ENCODE measurements at places on chromosomes 16 and 17.

DNA sequence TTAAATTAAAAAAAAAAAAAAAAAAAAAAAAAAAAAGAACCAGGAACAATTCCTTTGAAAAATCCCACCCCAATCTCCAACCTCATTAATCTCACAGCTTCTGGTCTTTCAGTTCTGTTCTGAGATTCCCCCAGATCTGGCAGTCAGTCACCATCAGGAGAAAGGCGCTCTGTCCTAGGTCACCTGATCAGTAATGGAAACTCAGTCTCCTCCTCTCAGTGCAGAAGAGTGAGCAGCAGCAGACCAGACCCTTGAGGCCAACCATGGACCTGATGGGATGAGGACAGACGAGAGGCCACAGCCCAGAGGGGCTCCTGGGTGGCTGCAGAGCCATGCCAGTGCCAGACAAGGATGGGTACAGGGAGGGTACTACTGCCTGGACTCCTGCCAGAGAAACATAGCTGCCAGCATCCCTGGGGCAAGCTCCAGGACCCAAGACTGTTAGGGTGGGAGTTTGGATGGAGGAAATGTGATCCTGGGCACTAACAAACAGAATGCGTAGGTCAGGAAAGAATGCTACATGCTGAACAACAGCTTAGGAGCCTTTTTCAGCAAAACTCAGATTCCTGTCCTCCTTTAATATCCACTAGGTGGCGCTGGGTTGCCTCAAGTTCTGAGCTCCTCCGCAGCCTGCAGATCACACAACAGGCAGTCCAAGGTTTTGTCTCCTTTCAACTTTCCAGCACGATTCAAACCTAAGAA, 28.7 kb downstream of the MPG start:
- peak; percentile 84 for DNase-seq

DNA sequence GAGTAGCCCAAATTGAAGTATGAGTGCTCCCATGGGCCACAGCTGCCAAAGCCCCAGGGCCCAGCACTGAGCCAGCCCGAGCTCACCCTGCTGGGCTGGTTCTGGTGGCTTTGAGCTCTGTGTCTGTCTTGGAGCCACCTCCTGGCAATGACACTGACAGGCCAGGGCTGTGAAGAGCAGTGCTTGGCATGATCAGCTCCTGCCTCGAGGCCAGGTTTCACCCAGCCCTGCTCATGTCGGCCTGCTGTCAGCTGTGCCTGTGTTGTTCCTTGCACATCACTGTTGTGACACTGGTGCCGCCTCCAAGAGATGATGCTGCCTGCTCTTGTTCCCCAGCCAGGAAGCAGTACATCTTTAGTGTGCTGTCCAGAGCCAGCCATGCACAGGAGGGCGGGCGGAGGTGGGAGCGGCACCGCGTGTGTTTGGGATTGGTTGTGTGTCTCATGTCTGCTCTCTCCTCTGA, 26.0 kb downstream of the PLD6 start:
- no peak for DNase-seq

- DNase-seq, result no peak
Observed at GRCh38 chr17:78647032-78647431, 69.8 kb upstream of the DNAH17 start.

GRCh38 chr16:88318521-88318920, 64.2 kb upstream of the ZNF469 start:
- no peak for DNase-seq

DNA sequence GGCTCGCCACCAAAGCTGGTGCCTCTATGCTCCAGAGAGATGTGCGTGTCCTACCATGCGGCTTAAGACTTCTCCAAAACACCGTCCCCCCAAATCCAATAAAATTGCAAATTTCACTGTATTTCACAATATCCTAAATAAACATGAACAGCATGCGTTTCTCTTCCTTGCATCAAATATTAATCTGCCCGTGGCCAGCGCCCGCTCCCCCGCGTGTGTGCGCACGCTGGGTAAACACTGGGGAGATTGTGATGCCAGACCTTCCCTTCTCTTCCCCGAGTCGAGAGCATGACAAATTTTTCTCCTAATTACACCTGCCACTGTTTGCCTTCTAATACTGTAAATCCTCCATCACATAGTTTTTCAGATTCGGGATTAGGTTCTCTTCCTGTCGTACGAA, 148.1 kb downstream of the MRM1 start:
- no peak for DNase-seq

GRCh38 chr17:37506678-37507077, 17.0 kb downstream of the DUSP14 start:
- DNase-seq, result no peak

GRCh38 chr17:77235370-77235941, 94.7 kb downstream of the SEC14L1 start:
- DNase-seq, result peak; percentile 96

- no peak for DNase-seq
Observed at GRCh38 chr17:12409082-12409481, 256.6 kb upstream of the MYOCD start.

DNA sequence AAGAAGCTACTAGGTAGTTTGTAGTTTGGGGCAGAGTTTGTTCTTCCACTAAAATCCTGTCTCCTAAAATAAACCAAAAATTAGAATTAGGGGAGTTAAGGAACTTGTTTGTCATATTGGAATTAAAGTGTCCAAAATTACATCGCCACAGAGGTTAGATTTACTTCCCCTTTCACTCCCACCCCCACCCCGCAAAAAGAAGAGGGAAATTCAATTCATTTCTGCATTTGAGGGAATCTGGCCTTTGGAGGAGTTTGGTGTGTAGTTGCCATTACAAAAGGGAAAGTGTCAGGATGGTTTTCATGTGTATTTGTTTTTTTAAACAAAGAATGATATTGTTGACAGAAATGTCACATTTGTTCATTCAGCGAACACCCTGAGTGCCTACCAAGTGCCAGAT, 5.8 kb downstream of the TMEM97 start:
- DNase-seq, result no peak

GRCh38 chr17:40290629-40291280, 3.1 kb downstream of the CDC6 start:
- peak; percentile 95 for DNase-seq

DNA sequence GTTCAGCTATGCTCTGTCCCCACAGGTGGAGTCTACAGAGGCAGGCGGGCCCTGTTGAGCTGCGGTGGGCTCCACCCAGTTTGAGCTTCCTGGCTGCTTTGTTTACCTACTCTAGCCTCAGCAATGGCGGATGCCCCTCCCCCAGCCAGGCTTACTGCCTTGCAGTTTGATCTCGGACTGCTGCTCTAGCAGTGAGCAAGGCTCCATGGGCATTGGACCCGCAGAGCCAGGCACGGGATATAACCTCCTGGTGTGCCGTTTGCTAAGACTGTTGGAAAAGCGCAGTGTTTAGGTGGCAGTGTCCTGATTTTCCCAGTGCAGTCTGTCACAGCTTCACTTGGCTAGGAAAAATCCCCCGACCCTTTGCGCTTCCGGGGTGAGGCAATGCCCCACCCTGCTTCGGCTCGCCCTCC, 89.1 kb downstream of the BCAS3 start:
- DNase-seq, result no peak

GRCh38 chr16:55575496-55575895, 9.0 kb downstream of the CAPNS2 start:
- DNase-seq, result no peak

DNA sequence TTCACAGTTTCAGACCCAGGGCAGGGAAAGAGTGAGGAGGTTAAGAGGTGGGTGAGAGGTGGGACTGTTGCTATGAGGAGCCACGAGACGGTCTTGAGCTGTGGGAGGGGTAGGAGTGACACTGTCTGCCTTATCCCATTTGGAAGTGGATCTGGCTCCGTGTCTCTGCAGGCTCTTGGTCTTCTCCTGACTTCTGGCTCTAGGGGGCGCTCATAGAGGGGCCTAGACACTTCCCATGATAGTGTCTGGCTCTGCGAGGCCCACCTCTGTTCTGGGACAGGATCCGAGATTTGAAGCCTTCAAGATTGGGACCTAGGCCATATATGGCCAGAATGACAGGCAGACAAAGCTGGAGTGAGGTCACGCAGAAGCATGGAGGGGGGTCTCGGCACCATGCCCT, 204.5 kb downstream of the GSG1L start:
- no peak for DNase-seq

DNA sequence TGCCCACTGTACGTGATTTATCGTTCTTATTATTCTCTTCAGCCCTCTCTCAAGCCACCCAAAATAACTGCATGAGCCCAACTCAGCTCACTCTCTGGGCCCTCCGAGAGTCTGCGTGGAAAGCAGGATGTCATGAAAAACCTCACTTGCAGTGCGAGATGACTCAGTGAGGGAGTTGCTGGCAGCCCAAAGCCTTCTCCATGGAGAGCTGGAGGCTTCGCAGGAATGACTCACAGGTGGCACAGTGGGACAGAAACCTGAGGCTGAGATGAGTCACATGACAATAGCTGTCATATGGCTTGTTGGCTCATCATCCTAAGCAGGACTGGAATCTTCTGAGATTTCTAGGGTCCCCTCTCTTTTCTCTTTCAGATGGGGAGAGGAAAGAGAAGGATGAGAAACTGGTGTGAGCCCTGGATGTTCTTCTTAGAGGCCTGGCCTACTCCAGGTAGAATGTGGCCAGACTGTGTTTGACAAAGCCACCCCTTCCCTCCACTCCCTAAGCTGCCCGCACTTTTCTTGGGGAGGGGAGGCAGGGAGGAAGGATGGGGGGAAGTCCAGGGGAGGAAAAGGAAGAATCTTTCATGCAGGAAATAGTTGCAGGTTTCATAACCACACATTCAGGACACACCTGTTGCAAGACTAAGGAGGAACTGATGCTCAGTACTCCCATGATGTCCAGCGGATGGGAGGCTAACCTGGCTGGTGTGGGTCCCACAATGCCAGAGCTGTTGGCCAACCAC, 160.6 kb upstream of the RPL38 start:
- DNase-seq, result peak; percentile 90

GRCh38 chr16:70608521-70608920, 37.8 kb upstream of the IL34 start:
- DNase-seq, result no peak

DNA sequence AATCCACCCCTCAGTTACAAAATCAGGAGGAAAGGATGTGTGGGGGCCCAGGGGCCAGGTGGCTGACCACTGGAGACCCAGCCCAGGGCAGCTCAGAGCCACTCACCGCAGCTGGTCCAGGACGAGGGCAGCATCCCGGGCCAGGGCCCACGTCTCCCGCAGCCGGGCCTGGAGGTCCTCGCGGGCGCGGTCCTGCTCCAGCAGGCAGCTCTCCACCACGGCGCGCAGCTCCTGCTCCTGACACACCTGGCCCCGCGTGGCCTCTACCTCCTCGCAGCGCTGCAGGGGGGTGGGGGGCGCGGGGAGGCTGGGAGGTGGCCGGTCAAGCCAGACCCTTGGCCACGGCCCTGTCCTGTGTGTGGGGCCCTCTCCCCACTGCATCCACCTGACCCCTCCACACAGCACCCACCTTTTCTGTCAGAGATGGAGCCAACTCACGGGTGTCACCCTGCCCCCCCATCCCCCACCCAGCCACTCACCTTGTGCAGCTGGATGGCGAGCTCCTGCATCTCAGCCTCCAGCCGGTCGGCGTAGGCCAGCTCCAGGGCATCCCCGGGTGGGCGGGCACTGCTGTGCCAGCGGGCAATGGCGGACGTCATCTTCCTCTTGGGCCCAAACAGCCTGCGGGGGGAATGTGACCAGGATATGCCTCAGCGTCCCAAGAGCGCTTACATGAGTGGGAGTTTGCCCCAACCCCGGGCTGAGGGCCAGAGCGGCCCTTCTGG, 5.1 kb downstream of the NUDT16L1 start:
- no peak for DNase-seq

DNA sequence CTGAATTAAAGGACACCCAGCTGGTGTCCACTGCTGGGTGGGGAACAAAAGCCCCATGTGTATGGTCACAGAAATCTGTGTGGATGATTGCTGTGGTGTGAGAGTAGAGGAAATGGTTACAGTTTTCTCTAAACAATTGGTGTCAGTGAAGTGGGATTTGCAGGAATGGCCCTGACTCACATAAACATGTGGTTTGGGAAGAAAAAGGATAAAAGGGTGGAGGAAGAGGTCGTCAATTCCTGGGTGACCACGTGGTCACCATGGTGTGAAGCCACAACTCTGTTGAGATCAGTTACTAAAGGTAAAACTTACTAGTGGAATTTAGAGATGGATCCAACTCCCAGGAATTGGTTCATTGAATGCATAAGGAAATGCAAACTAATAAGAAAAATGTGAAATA, 3.6 kb upstream of the TUBG2 start:
- peak; percentile 63 for DNase-seq

DNA sequence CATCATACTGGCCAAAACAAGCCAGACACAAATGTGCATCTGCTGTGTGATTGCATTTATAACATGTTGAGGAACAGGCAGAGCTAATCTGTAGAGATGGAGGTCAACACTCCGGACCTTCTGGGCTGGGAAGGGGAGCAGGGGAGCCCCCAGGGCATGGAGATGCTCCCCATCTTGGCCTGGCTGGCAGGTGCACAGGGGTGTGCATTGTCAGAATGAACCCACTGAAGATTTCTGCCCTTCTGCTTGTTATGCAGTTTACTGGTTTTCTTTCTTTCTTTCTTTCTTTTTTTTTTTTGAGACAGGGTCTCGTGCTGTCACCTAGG, 146.9 kb downstream of the CMIP start:
- no peak for DNase-seq

- peak; percentile 26 for DNase-seq
Observed at GRCh38 chr17:57406131-57406980, 150.0 kb downstream of the MSI2 start.

GRCh38 chr17:2170023-2170422, 115.1 kb downstream of the HIC1 start:
- no peak for DNase-seq

- no peak for DNase-seq
Observed at GRCh38 chr17:72968798-72969197, 123.7 kb downstream of the SLC39A11 start.

GRCh38 chr16:85898521-85899442, at the start of gene IRF8:
Gene IRF8 (plus strand): TSS chr16:85899162. CDS start chr16:85903016, 3,854 bp downstream.
- DNase-seq, result no peak

GRCh38 chr17:80811181-80812105, 180.2 kb upstream of the CHMP6 start:
- DNase-seq, result no peak

DNA sequence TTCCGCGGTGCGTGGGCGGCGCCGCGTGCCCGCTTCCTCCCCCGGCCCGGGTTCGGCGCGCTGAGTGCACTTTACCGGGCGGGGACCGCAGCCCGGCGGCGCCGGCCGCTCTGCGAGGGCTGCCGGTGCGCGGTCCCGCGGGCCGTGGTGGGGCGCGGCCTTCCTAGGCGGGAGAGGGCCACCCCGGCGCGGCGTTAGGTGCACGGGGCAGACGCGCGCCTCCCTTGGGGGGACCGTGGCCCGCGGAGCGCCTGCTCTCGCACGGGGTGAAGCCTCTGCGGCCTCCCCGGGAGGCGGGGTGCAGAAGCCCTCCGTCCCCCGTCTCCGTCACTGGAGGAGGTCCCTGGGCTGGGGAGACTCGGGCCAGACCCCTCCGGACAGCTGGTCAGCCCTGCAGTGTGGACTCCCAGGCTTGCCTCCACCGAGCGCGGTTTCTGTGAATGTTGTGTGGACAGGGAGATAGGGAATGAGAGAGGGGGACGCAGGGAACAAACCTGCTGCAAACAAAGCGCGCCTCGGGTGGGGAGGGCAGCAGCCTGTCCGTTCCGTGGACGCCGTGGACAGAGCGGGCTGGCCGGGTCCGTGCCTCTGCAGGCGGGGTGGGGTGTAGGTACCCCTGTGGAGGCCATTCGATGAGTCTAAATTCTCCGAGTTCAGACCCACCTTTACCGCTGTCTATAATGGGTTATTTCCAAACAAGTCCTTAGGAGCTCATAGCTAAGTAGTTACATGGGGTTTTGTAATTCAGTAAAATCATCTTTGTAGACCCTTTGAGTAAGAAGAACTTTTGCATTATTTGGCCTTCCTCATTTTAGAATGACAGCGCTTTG, 721 bp downstream of the TBCD start:
- DNase-seq, result no peak

All from AG10803 (cell line).